Sciatic nerve (tissue), 2 donors: ENCODE measurements at places on chromosomes 1 and 21.

DNA sequence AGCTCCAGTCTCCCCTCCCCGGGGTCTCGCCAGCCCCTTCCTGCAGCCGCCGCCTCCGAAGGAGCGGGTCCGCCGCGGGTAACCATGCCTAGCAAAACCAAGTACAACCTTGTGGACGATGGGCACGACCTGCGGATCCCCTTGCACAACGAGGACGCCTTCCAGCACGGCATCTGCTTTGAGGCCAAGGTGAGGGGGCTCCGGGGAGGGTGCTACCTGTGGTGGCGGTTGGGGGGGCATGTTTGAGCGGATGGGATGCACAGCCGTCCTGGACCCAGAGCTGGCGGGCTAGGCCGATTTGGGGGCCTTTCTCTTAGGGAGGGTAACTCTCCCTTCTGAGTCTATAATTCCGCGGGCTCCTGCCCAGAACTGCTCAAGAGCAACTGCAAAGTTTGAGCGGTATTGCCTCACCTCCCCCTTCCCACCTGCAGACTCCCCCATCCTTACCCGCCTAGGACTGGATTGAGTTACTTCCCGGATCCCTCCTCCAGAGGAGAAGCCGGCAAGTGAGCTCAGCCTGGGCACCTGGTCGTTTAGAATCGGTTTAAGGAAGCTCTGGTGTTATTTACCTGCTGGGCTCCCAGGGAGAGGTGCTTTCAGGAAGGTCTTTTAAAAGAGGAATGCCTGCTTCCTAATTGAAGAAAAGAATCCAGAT is 730 bp downstream of the NOS1AP start:
- DNase-seq: no peak

DNA sequence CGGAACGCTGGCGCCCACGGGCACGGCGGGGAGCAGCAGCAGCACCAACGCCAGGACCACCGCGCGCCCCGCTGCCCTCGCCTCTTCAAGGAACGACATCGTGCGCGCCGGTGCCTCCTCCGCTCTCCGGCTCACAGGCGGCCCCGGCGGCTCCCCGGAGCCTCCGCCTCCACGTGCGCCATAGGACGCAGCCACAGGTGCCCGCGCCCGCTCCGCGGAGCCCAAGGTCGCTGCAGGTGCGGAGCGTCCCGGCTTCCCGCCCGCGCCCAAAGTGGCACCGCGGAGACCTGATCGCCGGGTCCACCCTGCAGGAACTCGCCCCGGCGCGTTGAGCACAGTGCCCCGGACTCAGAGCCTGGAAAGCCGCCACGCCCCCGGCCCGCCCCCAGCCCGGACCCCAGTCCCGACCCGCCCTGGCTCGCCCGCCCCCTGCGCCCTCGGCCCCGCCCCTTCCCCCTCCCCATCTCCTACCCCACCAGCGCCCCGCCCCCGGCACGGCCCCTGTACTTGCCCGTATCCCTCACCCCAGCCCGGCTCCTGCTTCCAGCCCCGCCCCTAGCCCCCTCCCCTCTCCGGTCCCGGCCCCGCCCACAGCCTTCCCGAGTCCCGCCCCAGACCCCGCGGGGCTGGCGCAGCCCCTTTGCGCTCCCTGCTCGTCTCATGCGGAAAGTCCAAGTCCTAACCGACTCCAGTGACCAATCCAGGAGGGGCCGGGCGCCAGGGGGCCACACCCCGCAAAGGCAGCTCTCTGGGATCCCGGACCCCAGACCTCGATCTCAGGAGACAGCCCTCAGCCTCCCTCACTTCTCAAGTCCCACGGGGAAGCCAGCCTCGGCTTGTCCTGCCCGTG is at the start of gene MEGF6:
TSS of gene MEGF6 (minus strand) at position 339 of the 850 bp plus-strand sequence. CDS start at position 99, 240 bp downstream.
- peak; percentile 84 for DNase-seq

DNA sequence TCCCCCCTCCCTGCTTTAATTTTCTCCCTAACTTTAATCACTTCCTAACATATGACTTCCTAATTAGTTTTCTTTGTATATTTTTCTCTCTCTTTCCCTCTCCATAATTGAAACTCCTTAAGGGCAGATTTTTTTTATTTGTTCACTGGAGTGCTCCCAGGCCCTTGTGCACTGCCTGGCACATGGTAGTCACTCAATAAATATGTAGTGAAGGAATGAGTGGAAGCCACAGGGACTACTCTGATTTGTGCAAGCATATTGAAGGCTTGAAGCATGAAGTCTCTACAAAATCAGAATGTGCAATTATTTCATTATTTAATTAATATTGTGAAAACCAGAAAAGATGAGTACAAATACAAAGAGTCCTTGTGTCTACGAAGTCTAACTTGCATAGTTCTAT is 41.5 kb downstream of the SNX7 start:
- DNase-seq: no peak

- no peak for DNase-seq
Observed at GRCh38 chr1:16402742-16403141, 34.5 kb downstream of the SPATA21 start.

- no peak for DNase-seq
Observed at GRCh38 chr1:239882967-239883366, 208.7 kb upstream of the FMN2 start.

DNA sequence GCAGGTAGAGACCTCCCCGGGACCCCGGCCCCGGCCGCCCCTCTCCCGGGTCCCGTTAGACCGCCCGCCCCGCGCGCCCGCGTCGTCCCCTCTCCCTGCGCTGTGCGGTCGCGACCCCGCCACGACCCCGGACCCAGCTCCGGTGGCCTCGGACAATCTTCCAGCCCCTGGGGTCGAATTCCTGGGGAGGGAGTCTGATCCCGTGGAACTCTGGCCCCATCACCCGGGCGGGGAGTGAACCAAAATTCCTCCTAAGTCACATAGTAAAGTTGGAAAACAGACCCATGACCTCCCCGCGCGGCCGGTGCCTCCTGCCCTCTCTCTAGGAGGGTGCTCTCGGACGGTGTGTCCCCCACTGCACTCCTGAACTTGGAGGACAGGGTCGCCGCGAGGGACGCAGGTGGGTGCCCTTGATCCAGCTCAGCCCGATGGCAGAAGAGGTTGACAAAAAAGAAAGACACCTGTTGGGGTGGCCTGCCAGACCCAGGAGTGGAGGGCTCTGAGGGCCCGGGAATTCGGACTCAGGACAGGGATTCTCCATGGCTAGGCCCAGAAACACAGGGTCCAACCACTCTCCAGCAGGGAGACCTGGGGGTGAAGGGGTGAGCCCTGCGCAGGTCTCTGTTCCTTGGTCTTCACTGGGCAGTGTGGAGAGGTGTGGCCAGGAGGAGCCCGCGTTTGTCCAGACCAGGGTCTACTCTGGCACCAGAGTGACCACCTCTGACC is 451 bp downstream of the ADAMTSL4 start:
- DNase-seq: peak; percentile 78

- DNase-seq: peak; percentile 83
Observed at GRCh38 chr1:23809751-23810171, 9.2 kb upstream of the GALE start.

DNA sequence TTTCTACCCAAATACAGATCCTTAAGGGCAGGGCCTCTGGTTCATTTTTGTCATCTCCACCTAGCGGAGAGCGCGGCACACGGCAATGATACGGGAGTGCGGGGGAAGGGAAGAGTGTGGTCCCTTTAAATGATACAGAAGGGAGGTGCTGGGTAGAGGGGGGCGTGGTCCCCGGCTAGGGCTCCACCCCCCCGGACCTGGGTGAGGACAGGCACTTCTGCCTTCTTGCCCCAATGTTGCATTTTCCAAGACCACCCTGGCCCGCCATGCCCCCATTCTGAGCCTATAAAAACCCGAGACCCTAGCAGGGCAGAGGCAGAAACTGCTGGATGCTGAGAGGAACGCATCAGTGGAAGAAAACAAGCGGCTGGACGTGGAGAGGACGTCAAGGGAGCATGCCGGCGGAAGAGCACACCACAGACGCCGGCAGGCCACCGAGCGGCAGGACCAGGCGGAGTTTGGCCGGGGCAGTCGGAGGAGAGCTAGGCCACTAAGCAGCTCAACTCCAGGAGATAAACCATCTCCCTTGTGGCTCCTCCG is 30.0 kb downstream of the LRRC3 start:
- DNase-seq: no peak

GRCh38 chr1:200869753-200870391 is 2.9 kb upstream of the GPR25 start:
- no peak for DNase-seq

- DNase-seq: no peak
Observed at GRCh38 chr1:220703305-220703704, 13.1 kb downstream of the C1orf115 start.

DNA sequence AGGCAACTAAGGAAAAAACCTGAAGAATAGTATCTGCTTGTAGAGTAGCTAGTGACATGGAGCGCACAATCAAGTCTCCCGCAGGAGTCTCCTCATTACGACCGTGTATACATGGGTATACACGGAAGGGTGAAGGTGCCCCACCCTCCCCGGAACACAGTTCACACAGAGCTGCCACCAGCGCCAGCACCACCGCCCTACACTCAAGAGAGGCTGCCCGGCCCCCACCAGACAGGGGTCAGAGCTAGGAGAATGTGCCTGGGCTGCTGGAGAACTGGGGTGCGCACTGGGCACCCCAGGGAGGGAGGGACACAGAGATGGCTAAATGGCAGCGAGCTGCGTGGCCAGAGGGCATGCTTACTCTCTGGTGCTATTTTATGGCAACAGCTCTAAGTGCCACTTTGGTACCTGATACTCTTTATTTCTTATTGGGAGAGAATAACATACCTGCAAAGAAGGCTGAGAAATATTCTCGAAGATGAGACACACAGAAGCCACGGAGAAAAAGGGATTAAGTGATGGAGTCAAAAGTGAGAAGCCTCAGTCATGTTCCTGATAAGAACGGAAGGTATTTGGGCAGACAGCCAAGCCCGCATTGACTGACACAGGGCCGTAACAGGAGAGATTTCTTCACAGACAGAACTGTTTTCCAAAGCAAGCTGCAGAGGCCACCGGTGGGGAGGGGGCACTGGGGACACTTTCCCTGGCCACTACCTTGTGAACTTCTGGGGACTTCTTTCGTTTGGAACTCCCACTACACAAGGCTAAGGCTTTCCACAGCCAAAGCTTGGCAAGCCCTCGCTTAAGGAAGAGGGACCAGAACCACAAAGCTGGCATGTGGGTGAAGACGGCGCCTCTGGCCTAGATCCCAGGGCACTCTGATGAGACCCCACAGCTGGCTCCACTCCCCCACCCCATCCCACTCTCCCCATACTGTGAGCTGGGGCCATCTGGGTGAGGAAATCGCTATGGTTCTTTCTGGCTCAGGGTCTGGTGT is 108.0 kb downstream of the PGBD5 start:
- no peak for DNase-seq
